ENCODE measurements at places on chromosomes 4 and X.

- no peak for DNase-seq
Observed at GRCh38 chr4:116024954-116025708, 911.7 kb upstream of the NDST4 start.

GRCh38 chr4:25861280-25861950 lies 1.4 kb downstream of the SEL1L3 start:
- DNase-seq: peak; percentile 60

- DNase-seq: peak; percentile 68
Observed at GRCh38 chr4:30537456-30537855, 182.7 kb upstream of the PCDH7 start.

- DNase-seq: peak; percentile 100
Observed at GRCh38 chr4:14856062-14856933, 146.0 kb upstream of the CPEB2 start.

DNA sequence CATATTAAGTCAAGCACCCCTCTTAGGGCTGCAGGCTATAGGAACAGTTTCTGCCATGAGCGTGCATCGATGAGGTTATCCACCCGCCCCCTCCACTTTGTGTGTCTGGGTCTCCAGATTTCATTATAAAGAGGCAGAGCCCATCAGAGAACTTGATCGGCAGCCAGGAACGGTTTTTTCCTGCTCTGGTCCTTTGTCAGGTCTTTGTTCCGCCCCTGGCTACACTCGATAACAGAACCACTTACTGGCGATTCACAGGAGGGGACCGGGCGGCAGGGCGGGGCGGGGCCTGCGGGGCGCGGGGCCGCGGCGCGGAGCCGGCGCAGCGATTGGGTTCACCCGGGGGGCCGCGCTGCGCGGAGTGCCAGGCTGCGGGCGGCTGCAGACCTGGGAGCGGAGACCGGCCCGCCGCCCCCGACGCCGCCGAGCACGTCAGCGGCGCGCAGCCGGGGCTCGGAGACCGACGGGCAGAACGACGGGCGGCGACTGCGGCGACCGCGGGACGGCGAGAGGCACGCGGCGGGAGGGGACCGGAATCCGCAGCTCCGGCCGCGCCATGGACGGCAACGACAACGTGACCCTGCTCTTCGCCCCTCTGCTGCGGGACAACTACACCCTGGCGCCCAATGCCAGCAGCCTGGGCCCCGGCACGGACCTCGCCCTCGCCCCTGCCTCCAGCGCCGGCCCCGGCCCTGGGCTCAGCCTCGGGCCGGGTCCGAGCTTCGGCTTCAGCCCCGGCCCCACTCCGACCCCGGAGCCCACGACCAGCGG lies at the start of gene SLC10A4:
Gene SLC10A4, plus strand, starts transcription at position 338 of the 771 bp plus-strand sequence. Its CDS starts 219 bp downstream, at position 557.
- no peak for DNase-seq

DNA sequence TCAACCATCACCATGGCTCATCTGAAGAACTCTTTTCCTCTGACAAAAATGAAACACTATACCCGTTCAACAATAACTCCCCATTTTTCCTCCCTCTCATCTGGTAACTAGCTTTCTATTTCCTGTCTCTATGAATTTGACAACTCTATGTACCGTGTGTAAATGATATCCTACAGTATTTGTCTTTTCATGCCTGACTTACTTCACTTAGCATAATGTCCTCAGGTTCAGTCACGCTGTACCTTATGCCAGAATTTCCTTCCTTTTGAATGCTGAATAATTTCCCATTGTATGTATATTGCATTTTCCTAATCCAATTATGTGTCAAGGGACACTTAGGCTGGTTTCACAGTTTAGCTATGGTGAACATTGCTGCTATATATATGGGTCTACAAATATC lies 18.2 kb downstream of the MAGEA9 start:
- no peak for DNase-seq

DNA sequence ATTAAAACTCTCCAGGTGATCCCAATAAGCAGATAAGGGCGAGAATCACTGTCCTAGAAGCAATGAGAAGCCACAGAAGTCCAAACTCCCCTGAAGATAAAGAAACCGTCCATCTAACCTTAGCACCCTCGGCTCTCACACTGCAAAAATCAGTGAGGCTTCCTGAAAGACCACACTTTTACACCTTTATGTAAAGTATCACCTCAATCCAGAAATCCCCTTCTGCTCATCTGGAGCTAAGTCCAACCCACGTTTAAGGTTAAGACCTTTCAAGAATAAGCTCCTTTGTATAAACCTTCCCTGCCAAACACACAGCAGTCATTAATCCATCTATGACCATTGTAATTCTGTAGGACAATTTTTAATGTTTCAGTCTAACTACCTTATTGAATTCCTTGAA lies 41.7 kb downstream of the LIN54 start:
- no peak for DNase-seq

GRCh38 chrX:134542485-134542884 lies 82.5 kb downstream of the HPRT1 start:
- DNase-seq: peak; percentile 79

- DNase-seq: no peak
Observed at GRCh38 chrX:20500949-20501348, 234.2 kb upstream of the RPS6KA3 start.

- no peak for DNase-seq
Observed at GRCh38 chrX:48786341-48786800, at the start of gene GATA1. TSS of gene GATA1 (plus strand) at chrX:48786590. CDS start at chrX:48791110, 4,520 bp downstream.

DNA sequence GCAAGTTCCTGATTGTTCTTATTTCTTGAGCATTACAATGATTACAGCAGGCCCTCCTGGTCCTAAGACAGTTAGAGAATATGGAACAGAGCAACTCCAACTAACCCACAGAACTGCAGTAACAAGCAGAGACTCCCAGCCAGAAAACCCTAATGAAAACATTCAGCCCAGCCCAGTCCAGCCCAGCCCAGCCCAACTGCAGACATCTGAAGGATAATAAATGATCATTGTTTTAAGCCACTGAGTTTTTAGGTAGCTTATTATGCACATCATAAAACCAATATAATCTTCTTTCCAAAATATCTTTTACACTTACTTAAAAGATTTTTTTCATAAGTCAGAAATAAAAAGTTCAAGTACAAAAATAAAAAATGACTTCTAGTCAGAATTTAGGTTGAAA lies 51.3 kb downstream of the SPOCK3 start:
- DNase-seq: no peak

DNA sequence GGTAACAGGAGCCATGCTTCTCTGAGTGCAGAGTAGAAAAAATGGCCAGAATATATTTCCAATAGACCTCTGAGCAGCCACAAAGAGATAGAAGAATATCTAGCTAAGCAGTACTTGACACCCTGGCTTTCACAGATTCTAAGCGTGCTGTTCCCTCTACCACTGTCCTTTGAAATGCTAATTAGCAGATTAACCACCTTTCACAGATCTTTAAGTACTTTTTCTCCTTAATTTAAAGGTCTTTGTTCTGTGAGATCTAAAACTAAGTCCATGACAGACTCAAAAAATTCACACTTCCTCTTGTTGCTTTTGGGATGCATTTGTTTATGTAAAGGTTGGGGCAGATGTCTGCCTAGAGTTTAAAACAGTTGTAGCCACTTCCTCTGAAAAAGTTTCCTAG lies 28.3 kb upstream of the MAGEC2 start:
- DNase-seq: no peak

GRCh38 chr4:183202523-183202922 lies 103.5 kb downstream of the WWC2 start:
- DNase-seq: no peak

DNA sequence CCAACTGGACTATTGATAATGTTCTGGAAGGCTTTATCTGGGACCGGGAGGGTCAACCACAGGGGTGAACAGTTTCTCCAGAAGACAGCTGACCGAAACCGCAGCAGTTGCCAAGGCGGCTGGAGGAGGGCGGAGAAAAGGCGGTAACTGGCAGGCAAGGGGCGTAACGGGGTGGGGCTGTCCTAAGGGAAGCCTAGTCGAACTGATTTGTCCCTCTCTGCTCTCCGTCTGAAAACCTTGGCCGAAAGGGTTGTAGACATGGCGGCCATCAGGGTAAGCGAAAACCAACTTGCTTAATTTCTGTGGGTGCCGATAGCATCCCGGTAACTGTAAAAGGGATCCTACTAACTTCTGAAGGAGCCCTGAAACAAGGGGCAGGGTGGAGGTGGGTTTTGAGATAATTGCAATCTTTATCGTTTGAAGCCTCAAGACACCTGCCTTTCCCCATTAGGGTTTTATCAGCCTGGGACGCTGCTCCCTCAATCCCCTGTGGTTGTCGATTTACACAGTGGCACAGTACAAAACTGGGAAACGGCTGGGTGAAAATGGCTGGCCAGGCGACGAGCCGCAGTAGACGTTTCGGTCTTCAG lies at the start of gene APOOL:
Gene APOOL, plus strand, starts transcription at position 223 of the 590 bp plus-strand sequence. Its CDS starts 36 bp downstream, at position 259.
- peak; percentile 93 for DNase-seq

DNA sequence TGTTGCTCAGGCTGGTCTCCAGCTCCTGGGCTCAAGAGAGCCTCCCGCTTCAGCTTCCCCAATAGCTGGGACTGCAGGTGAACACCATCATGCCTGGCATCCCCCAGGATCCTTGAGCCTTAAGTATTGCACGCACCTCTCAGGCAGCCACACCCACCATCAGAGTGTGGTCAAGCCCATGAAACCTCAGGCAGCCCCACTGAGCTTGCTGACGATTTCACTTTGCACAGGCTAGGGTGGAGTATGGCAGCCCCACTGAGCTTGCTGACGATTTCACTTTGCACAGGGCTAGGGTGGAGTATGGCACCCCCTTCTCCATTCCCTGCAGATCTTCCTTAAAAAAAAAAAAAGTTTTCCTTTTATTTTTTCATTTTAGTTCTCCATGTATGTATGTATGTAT lies 57.2 kb downstream of the RHOXF2B start:
- no peak for DNase-seq

- DNase-seq: peak; percentile 42
Observed at GRCh38 chrX:16319929-16320328, 152.6 kb downstream of the MAGEB17 start.

DNA sequence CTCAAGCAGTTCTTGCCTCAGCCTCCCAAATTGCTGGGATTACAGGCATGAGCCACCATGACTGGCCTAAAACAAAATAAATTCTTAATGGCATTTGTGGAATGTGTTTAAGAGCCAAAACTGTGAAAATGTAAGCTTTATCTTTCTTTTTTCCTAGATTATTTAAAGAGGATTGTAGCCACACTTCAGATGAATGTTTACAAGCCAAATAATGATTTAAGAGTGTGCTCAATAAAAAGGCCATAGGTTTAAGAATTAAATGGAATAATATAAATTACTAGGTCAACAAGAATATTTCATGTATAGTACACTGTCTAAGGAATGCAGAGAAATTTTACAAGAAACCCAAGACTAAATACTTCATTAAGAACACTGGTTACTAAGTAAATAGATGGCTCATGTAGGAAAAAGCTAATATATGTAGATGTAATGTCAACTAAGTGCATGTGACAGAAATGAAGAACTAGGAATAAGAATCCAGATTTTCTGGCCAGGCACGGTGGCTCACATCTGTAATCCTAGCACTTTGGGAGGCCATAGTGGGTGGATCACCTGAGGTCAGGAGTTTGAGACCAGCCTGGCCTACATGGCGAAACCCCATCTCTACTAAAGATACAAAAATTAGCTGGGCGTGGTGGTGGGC lies 21.3 kb upstream of the UGDH start:
- peak; percentile 28 for DNase-seq

GRCh38 chr4:143286701-143287571 lies 49.7 kb upstream of the GAB1 start:
- peak; percentile 74 for DNase-seq

DNA sequence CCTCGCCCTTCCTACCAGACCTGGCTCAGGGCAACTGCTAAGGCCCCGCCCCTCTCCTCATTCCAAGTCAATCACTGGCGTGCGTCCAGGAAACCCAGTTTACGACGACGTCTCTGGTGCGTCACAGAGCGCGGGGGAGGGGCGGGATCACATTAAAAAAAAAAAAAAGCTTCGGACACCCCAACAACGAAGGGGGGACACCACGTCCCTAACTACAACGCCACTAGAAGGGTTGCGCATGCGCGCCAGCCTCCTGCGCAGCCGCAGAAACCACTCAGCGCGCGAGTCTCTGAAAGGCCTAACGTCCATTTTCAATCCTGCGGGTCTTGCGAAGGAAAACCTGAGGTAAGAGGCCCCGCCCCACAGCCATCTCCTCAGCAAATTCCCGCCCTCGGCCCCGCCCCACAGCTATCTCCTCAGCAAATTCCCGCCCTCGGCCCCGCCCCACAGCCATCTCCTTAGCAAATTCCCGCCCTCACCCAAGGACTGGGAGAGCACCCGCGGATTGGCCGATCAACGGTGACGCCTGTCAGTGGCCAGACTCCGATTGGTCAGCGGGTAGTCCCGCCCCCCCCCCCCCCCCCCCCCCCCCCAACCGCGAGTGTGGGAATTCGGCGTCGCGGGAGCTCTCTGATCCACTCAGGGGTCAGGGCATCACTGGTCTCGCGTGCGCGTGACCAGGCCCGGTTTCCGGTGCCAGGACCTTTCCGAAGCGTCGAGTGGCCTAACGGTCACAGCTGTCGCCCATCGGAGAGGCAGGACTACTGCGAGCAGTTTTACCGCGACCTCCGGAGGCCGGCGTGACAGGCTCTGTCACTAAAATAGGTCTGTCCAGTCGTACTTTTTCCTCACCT lies at the start of gene SCML1:
Gene SCML1, plus strand, starts transcription at position 638 of the 854 bp plus-strand sequence. CDS start 6,694 bp downstream, outside the sequence.
- peak; percentile 96 for DNase-seq

DNA sequence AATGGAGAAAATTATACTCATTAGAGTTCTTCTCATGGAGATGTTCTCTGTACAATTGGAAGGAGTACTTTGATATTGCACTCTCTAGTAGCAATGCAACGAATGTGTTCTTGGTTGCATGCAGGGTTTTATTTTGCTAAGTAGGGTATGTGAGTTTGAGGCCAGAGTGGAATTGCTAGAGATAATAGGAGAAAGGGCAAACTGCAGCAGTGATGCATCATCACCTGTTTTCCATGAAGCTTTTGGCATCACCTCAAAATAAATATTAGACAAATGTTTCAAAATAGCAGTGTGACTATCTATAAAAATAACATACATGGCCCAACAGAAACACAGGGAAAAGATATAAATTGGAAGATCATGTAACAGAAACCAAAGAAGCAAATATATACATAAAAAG lies 93.3 kb downstream of the TIGD2 start:
- peak; percentile 21 for DNase-seq

DNA sequence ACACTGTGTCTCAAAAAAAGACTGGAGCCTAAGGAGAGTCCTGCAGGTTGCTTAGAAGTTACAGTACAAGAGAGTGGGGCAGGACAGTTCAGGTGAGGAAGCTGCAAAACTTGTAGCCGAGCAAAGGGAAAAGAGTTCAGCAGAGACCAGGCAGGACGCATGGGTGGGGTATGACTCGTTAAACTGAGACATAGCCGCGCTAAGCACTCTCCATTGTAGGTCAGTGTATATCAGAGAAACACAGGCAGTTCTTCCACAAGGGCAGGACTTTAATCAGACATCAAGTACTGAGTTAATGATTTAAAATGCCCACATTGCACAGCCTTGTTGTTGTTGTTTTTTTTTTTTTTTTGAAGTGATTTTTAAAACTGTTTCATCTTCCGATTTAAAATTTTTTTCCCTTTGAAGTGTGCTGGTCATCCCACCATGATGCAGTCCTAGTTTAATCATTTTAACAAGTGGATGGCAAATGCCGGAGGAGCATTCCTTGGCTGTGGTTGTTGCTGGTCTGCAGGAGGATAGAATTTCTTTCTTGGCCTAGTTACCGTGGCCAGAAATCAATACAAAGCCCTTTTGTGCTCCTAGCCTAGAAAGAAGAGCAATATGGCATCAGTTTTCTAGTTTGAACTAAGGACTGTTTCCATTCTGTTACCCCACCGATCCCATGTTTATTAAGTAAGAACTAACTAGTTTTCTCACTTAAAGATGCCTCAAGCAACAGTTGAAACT lies 10.3 kb downstream of the LAP3 start:
- no peak for DNase-seq
